NCI-H1092 treated with DMSO at 0.1 percent for 48 hours (cell line): ENCODE measurements at places on chromosomes 1 and 21.
A peak's percentile ranks its signal among the peaks of the same experiment; 100 is the strongest.

- DNase-seq, result no peak
These were observed 38.3 kb upstream of the F3 start for GRCh38 chr1:94579876-94580294.

DNA sequence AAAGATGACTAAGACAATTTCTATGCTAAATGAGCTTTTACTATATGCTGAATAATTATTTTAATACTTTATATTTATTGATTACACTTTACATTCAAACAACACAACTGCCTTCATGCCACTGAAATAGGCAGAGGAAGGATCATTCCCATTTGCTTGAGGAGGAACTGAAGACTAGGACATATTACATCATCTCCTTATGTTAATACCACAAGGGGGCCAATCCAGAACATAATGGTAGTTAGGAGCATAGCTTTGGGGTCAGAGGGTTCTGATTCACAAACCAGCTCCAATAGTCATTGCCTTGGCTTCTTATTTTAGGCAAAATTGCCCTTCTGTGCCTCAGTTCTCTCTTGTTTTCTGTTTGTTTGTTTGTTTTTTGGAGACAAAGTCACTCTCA lies 306.5 kb downstream of the KCNH1 start:
- DNase-seq, result no peak

DNA sequence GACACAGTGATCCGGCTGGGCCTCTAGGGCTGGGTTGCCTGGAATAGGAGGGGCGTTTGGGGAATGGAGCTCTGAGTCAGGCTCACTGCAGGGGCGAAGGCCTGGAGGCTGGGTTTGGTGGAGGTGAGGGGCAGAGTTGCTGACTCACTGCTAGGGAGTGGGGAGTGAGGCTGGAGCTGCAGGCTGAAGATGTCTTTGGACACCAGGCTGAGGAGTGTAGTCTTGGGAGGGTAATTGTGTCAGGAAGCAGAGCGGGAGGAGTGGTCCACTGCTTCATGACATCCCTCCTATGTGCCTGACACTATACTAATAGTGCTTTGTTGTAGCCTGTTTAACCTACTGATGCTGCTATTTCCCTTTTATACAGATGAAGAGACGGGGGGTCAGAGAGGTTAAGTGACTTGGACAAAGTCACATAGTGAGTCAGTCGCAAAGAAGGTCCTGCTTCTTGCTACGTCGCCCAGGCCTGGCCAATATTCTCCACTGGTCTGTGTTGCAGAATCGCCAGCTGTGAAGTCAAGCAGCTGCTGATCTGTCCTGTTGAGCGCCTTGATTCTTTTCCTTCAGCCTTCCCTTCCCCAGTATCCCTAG lies 13.6 kb downstream of the ACTL8 start:
- DNase-seq, result no peak

GRCh38 chr1:12184008-12184681 lies 17.4 kb downstream of the TNFRSF1B start:
- no peak for DNase-seq

- DNase-seq, result no peak
These were observed at the start of gene PCSK9 for GRCh38 chr1:55039342-55040082. PCSK9 (plus strand) TSS chr1:55039548; CDS start chr1:55039838, 290 bp downstream.

DNA sequence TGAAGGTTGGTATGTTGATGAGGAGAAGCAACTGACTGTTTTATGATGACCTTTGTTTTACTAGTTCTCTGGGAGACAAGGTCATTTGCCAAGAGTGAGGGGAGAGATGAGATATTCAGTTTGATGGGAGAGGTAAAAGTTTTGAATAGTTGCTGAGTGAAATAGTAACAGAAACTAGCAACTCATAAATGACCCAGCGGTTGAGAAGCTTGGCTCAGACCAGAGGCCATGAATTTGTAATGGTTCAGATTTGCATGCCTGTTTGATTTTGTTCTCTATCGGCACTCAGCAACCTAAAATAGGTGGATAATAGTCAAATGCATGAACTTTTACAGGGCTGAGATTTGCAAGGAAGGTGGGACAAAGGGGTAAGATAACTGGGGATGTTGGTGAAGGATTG lies 6.6 kb downstream of the CCDC30 start:
- DNase-seq, result no peak

DNA sequence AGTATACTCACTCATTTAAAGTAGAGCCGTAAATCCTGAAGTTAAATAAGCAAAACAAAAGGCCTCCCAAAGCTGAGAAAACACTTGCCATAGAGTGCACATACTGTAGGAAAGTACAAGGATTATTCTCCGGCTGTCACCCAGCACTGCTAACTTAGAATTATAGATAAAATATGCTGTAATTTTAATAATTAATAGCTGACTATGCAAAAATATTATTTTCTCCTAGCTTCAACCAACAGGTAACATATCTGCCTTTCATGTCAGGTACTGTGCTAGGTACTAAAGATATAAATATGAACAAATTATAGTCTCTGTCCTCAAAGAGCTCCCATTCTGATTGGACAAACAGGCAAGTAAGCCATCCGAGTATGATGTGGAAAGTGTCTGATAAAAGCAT lies 233.2 kb downstream of the FGGY start:
- no peak for DNase-seq

DNA sequence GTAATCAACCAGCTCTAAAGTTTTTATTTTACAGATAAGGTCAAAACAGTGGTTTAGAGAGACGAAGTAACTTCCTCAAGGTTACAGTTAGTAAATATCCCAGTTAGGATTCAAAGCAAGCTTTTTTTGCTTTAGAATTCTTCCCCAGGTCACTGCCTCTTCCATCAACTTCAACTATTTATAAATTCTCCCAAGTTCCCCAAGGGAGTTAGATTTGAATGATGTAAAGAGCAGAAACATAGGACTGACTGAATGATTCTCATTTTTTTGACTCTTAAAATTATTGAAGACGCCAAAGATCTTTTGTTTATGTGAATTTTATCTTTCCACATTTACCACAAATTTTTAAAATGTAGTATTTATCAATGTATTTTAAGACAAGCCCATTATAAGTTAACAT lies 4.1 kb downstream of the POGZ start:
- DNase-seq, result no peak

- peak; percentile 52 for DNase-seq
These were observed 123.0 kb upstream of the IGSF21 start for GRCh38 chr1:17984583-17984982.

- DNase-seq, result no peak
These were observed 66.3 kb downstream of the GLUL start for GRCh38 chr1:182325339-182325738.

- peak; percentile 61 for DNase-seq
These were observed 27.3 kb downstream of the TMEM200B start for GRCh38 chr1:29096231-29096886.

DNA sequence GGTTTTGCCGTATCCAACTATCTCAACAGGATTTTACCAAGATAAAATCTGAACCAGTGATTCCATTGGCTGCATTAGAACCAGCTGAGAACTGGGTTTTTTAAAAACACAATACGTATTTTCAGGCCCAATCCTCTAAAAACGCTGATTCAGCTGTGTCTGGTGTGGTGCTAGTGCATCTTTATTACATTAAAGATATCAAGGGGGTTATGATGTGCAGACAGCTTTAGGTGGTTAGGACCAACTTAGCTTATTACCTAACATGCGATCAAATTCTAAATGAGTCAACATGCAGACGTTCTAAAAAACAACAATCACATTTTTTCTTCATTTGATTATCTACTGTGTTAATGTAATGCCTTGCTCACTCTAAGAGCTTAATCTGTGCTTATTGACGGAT lies 32.0 kb upstream of the EXO1 start:
- DNase-seq, result no peak

GRCh38 chr1:57839067-57839466 lies 415.2 kb upstream of the DAB1 start:
- peak; percentile 57 for DNase-seq

- peak; percentile 83 for DNase-seq
These were observed at the start of gene KCNJ6 for GRCh38 chr21:37916310-37917051. KCNJ6 (minus strand) TSS chr21:37916457; CDS start chr21:37840682, 75,775 bp downstream.

DNA sequence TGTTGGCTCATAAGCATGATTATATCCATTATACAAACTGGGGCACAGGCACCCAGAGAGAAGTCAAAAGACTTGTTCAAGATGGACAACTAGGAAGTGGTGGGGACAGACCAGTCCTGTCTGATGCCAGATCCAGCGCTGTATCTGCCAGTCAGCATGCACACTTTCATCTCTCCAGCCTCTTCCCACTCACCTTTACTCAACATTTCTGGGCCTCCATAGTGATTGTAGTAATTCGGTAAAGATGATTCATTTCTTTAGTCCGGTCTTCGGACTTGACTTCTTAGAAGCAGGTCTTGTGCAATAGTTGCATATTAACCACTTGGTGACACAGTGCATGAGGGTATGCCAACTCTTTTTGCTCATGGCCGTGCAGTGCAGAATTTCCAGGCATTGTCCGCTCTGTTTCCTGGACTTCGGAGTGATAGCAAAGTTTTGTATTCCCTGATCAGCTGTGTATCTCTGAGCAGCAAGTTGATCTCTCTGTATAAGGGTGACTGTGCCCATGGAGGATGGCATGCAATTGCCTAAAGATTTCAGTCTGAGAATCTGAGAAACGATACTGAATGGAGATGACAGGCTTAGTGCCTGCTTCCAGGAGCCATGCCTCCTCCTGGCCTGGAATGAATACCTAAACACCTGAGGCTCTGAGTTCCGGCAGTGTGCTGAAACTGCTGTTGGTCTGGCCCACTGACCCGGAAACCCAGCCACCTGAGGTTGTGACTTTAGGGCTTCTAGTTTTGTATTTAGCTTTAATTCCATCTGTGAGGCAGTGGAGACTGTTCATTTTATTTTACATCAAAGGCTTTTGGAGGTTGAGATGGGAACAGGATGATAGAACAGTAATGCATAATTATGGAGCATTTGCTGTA lies 39.0 kb downstream of the GALNT2 start:
- no peak for DNase-seq
